ENCODE measurements at places on chromosomes 13 and 19.

DNA sequence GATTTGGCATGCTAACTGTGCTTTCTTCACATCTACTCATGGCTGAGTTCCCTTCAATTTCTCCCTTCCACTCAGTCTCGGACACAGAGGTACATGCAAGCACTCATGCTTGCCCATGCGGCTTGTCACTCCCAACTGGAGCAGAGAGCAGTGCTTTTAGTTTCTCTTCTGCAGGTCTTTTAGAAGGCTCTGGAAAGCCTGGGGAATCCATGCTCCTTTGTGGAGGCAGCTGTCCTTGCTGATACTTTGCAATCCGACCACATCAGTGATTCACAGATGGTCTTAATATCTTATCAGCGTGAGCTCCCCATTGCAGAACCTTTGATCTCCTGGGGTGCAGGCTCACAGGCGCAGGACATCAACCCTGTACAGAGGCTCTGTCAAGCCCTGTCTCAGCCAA is 203.9 kb downstream of the COL4A1 start:
- no peak for DNase-seq

- no peak for DNase-seq
Measured at GRCh38 chr19:51257471-51257870, 6.6 kb downstream of the SIGLECL1 start.

DNA sequence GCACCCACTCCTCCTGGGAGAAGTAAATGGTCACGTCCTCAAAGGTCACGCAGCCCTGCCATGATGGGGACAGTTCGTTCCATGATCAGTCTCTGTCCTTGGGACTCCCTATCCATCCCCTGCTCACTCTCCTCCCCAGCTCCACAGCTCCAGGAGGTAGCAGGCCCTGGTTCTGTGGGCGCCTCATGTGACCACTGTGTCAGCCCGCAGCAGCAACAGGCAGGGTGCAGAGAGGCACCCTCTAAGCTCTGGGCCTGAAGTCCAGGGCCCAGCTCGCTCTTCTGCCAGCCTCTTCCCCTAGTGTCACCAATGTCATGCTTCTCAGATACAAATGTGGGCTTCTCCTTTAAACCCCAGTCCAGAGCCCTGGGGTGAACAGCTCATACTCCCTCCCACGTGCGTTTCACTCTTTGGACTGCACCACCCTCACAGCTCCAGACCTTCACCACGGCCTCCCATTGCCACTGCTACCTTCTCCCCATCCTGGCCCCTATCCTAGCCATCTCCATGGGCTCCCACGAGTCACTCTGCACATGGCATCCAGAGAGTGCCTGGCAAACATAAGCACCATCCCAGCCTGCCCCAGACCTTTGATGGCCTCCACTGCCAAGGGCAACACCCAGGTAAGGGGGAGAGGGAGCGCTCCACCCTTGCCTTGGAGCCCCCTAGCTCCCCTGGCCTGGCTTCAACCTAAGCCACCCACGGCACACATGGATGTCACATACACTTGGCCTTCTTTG is 2.9 kb downstream of the ZNF792 start:
- DNase-seq = no peak

GRCh38 chr13:104198801-104199200 is 1132.6 kb upstream of the SLC10A2 start:
- DNase-seq = no peak

DNA sequence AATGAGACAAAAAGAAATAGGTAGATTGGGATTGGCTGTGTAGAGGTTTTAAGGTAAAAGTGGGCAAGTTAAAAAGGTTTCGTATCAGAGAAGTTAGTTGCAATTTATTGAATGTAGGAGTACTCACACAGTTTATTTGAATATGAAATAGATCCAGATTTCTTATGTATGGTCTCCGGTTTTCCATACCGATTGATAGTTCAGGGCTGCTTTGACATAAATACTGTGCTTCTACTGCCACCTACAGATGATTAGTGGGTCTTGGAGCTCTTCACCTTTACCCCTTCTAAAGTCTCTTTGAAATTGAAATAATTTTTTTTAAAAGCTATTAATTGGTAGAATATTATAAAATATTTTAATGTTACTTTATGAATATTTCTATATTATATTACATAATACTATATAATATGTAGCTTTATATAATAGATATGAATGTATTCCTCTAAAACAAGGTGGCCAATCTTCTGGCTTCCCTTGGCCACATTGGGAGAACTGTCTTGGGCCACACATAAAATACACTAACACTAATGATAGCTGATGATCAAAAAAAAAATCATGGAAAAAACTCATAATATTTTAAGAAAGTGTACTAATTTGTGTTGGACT is 7.7 kb upstream of the GPR18 start:
- DNase-seq = no peak

DNA sequence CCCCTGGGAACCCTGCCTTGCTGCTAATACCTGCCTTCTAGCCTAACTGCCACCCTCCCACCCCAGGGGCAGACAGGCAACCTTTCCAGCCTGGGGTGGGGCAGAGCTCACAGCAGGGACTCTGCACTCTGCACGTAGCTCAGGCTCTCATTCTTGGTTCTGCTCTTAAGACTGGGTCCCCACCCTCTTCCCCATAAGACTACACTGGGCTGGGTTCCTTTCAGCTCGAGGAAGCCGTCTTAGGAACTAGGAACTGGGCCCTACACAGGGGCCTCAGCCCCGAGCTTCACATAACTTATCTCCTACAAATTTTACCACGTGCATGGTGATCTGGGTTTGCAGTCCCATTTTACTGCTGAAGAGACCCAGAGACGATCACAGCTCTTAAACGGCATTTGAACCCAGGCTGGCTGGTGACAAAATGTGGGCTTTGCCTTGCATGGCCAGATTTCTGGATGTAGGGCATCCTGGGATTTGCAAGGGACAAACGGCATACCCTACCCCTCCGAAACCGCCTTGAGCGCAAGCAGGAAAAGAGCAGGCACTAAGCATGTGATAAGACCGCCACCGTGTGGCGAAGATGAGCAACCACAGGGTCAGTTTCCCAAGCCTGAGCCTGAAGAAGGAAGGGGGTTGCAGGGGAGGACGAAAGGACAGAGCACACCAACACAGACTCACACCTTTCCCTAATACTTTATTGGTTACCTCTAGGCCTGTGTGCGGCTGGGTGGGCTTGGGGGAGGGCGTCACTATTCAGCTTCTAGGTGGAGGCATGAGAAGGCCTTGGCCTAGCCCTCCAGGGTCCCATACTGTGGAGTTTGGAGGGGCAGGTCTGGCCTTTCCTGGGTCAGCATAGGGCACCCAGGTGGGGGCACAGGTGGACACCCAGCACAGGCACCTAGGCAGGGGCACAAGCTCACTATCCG is 5.1 kb downstream of the JUNB start:
- peak; percentile 70 for DNase-seq

- no peak for DNase-seq
Measured at GRCh38 chr19:41457241-41457640, 14.3 kb downstream of the ERICH4 start.
